Left kidney (tissue), 8 donors: ENCODE measurements at places on chromosomes 7 and 10. TPM values are rescaled to one million over a fixed set of nuclear protein-coding genes. Genes with fewer than 3 reads are reported as not detected.

TMEM72 gene
- polyA plus RNA-seq, result 68.0 TPM

CYP26A1 gene
- polyA plus RNA-seq, result not detected

GIMAP6 gene
- 13.8 TPM for polyA plus RNA-seq

FAM25C gene
- not detected for polyA plus RNA-seq

NPFFR1 gene
- polyA plus RNA-seq, result 0.15 TPM

ELOVL3 gene
- 2.9 TPM for polyA plus RNA-seq

TRIM50 gene
- polyA plus RNA-seq, result 0.32 TPM

RELN gene
- 21.8 TPM for polyA plus RNA-seq

CYP3A4 gene
- 0.42 TPM for polyA plus RNA-seq

- DNase-seq, result peak; percentile 13
Measured at GRCh38 chr10:46255801-46256747, 30.7 kb upstream of the ANTXRL start.

DNA sequence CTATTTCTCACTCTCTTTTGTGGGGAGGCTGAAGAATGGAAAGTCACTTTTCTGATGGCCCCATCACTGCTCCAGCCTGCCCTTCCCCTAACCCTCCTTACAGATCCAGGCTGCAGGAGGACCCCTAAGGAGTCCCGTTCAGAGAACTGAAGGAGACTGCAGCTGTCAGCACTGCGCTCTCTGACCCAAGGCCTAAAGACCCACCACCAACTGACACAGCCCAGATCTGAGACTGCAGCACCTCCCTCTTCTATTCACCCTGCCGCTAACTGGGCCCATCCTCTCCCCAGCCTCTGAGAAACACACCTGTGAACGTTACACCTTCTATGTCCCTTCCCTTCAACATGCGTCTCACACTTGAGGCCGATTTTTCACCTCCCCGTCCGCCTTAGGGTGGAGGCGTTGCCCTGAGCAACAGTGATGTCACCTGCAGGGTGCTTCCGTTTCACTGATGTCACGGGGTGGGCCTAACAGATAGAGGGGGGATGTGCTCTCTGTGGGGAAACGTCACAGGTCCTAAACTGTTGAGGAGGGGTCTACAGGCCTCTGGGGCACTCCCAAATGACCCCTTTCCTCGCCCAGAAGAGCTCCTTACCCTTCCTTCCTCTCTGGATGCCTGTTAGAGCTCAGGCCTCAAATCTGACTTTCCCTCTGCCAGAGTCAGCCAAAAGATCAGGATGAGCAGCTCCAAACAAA lies 5.1 kb downstream of the ITPRIP start:
- no peak for DNase-seq

GRCh38 chr7:3497796-3498195 lies 196.7 kb downstream of the SDK1 start:
- no peak for DNase-seq

DNA sequence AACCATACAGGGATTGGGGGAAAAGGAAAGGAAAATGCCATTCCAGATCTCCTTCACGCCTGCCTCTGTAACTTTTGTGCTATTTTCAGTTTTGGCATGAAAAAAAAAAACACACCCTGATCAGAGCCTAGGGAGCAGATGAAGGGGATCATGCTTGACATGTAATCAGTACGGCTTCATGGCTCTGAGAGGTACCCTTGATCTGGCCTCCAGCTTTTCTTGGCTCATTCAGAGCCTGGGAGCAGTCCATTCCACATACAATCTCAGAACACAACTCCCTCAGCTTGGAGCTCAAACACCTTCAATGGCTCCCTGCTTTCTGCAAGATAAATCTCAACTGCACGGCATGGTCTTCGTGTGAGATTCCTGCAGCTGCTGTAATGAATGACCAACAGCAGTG lies 422.8 kb upstream of the ZMIZ1 start:
- DNase-seq, result no peak

DNA sequence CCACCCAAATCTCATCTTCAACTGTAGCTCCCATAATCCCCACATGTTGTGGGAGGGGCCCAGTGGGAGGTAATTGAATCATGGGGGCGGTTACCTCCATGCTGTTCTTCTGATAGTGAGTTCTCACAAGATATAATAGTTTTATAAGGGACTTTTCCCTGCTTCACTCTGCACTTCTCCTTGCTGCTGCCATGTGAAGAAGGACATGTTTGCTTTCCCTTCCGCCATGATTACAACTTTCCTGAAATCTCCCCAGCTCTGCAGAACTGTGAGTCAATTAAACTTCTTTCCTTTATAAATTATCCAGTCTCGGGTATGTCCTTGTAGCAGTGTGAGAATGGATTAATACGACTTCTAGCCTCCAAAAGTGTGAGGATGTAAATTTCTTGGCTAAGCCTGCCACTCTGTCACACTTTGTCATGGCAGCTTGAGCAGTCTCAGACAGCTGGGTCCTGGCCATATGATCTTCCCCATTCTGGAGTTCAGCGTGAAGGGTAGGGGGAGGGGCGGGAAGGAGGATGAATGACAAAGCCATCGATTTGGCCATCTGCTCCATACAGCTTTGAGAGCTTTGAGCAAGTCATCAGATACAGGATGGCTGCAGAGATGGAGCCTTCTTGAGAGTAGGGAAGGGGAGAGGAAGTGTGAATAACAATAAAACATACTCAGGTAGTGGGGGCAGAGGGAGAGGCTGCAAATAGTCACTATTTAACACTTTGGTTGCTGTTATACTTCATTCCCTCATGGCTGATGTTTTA lies 19.1 kb upstream of the INPP5F start:
- no peak for DNase-seq

- DNase-seq, result no peak
Measured at GRCh38 chr10:113326160-113327111, 226.4 kb upstream of the HABP2 start.

DNA sequence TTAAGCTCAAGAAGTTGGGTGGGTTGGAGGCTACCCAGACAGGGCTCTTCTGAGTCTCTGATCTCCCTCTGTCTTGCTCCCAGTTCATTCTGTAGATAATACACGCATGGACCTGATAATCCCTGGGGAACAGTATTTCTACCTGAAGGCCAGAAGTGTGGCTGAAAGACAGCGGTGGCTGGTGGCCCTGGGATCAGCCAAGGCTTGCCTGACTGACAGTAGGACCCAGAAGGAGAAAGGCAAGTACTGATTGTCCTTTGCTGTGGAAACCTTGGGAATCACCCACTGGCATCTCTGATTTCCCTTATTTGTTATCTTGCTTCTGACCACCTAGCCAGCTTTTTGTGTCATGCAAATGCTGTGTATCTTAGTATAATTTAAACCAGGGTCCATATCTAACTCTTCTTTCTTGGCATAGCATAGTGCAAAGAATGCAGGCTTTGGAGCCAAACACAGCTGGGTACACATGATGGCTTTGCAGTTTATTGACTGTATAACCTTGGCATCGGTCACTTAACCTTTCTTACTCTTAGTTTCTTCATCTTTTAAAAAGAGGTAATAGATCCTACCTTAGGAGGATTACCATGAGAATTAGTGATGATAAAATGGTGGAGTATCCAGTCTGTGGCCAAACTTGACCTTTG lies 18.0 kb downstream of the PLEKHA8 start:
- no peak for DNase-seq

GRCh38 chr10:69073736-69074364 lies 14.1 kb upstream of the SRGN start:
- no peak for DNase-seq

GRCh38 chr7:123966936-123967335 lies 41.9 kb downstream of the SPAM1 start:
- DNase-seq, result no peak

DNA sequence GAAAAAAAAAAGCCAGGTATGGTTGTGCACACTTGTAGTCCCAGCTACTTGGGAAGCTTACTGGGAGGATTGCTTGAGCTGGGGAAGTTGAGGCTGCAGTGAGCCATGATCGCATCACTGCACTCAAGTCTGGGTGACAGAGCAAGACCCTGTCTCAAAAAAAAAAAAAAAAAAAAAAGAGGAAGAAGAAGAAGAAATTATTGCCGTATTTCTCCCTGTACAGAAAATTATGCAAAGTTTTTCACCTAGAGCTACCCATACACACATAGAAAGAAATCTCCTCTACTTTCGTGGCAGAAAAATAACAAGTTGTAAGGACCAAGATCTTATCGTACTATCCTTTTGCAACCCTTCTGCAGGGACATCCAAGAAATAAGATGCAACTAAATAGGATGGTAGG lies 25.5 kb downstream of the AKR1B1 start:
- DNase-seq, result no peak

DNA sequence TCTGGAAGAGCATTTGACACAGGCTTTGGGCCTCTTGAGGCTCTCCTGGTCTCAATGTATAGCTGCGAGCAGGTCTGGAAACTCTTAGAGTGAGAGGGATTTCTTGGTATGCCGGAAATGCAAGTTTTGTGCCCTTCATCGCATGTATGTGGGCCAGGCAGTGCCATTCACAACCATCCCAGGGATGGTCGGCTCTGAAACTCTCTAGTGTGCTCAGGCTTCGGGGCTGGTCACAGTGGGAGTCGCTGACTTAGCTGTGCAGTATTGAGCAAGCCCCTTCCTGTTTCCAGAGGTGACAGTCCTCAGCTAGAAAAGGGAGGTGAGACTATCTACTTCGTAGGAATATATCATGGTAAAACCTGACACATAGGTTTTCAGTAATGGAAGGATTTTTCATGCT lies 2.0 kb upstream of the AOAH start:
- DNase-seq, result no peak

DNA sequence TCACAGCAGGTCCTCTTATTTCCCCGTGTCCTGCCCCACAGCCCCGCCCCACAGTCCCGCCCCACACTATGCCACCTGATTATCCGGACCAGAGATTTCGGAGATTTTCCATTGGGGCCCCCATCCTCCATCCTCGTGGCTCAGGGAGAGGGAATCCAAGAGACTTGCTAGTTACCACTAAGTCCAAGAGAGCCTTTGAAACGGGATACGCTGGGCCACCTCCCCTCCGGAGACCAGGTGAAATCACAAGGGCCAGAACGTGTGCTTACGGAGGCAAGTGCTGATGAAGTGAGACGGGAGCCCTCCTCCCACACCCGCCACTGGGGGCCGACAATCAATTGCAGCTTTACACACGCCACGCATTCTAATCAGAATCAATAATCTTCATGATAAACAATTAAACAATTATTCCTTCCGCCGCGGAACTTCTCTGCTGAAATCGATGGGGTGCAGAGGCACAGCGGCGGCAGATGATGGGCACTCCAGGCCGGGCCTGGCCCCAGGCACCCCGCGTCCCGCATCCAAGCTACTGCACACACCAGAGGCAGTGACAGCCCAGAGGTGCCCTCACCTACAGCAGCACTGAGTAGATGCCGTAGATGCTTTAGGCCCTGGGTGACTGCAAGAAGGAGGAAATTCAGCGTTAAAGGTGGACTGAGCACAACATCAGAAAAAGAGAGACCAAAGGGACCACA lies 534.0 kb upstream of the FOXK1 start:
- DNase-seq, result no peak

- no peak for DNase-seq
Measured at GRCh38 chr7:157900556-157900955, 563.8 kb downstream of the DNAJB6 start.

GRCh38 chr7:70570029-70570428 lies 561.9 kb upstream of the GALNT17 start:
- no peak for DNase-seq

GRCh38 chr7:39926111-39926510 lies 23.9 kb upstream of the CDK13 start:
- no peak for DNase-seq

GRCh38 chr7:50793947-50794570 lies 11.4 kb upstream of the GRB10 start:
- no peak for DNase-seq

DNA sequence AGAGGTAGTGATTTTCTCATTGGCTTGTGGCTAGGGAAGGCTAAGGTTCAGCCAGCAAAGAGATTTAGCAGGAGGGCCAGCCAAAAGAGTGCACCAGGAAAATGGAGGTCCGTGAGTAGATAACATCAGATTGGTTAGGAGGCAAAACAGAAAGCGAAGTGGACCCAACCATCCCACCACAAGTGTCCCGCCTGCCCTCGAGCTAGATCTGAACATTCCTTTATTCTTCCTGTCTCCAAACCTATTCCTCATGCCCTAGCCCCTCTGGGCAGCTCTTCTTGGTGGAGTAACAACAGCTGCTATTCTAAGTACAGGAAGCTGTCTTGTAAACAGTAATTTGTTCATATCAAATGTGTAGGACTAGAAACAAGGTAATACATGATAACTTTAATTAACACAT lies 85.7 kb upstream of the BET1 start:
- DNase-seq, result no peak

- no peak for DNase-seq
Measured at GRCh38 chr7:116560021-116560970, 35.5 kb downstream of the CAV1 start.

- no peak for DNase-seq
Measured at GRCh38 chr7:138116141-138116540, 39.9 kb downstream of the AKR1D1 start.

GRCh38 chr10:131854579-131855335 lies 46.1 kb upstream of the PPP2R2D start:
- DNase-seq, result no peak

- no peak for DNase-seq
Measured at GRCh38 chr10:59678884-59679301, 30.8 kb downstream of the SLC16A9 start.

GRCh38 chr10:20334559-20334958 lies 518.3 kb downstream of the PLXDC2 start:
- DNase-seq, result no peak
